ENCODE measurements at places on chromosomes 2 and 18.
A peak's percentile ranks its signal among the peaks of the same experiment; 100 is the strongest.

DNA sequence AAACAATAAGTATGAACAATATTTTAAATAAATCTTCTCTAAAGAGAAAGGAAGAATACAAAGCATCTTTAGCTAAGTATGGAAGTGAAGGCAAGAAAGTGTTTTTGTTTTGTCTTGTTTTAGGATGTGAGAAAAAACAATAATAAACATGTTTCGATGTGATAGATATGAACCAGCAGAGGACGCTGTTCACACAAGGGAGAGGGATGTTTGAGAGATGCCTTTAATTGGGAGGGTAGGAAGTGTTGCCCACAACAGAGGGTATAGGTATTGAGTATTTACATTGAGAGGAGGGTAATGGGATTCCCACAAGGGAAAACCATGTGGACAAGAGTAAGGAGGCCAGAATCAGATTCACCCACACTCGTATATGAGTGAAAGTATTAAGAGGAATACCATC, 55.1 kb downstream of the CDH19 start:
- no peak for DNase-seq

GRCh38 chr2:170812710-170813600, 3.7 kb upstream of the GAD1 start:
- peak; percentile 95 for DNase-seq

DNA sequence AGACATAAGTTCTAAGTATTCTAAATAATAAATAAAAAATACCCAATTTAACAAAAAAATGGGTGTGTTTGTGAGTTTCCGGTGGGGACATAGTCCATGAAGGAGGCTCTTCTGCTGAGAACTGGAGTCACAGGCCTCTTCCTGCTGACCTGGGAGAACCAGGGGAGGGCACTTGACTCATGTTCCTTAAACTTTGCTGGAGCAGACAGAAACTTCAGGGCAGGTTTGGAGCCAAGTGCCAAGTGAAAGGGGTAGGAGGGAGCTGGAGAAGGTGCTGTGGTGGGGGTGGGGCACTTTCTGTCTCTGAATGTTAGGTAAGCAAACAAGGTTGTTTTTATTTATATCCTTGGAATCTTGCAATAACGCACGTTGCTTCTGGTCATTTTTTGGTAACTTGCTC, 78.8 kb upstream of the TTN start:
- no peak for DNase-seq

DNA sequence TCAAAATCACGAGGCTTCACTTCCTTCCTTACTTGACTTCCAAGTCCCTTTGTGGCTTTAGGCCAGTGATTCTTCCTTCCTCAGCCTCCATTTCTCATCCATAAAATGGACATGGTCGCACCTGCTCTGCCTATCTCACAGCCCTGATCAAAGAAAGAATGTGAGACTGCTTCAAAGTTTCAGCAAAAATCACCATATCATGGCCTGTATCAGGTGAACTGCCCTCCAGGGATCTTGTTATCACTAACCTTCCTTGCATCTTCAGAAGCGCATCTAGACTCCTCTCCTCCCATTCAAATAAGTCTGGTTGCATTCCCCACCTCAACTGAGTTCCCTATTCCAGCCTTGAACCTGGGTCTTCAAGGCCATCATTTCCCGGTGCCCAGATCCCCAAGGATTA, 96.5 kb downstream of the TTC32 start:
- no peak for DNase-seq

DNA sequence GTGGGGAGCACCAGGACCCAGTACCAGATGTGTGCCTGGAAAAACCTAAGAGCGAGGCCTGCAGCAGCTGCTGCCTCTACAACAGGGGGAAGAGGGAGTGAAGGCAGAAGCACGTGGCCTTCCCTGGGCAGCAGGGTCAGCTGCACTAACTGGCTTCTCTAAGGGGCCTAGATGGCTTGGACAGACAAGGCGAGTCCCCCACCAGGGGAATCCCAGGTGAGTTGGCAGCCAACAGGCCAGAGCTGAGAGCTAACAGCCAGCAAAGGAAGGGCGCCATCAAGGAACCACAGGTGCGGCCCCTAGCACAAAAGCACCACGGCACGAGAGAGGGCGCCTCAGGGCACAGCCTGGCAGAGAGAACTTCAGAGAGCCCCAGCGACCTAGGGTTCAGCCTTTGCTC, 19.8 kb upstream of the MAL start:
- no peak for DNase-seq

GRCh38 chr2:239574054-239574433, 173.2 kb upstream of the HDAC4 start:
- DNase-seq, result no peak

- DNase-seq, result no peak
These were observed 125.8 kb upstream of the TNP1 start for GRCh38 chr2:216985658-216986141.

DNA sequence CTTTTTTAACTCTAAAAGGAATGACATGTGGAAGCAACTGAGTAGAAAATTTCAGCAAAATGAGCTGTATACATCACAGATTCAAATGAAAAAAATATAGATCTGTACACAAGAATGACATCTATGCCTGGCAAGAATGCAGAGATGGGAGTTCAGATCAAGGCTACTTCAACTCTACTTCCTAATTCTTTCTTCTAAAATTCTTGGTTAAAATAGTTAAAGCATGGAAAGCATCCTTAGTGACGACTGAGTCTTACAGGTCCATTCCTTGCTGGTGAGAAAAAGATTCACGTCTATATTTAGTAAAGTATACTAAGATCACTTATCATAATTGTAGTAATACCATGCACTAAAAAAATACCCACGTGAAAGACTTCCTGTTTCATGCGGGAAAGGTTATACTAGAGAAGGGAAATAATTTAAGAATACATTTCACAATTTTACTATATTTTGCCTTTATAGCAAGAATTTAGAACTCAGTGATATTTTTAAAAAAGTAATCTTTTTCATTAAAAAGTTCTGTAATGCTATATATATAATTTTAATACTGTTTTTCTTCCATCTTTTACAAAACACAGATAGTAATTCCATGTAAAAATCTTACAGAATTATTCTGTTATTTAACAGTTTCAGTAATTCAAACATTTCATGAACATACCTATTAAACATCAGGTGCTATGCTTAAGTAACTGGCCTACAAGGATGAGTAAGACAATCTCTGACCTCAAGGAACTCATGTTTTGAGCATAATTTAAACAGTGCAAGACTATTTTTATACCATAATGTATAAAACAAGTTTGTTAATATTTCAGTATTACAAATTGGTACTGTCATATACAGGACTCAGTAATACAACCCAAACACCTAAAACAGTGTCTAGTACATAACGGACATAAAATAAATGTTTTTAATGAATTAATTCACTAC, 159.6 kb downstream of the BAZ2B start:
- peak; percentile 15 for DNase-seq

DNA sequence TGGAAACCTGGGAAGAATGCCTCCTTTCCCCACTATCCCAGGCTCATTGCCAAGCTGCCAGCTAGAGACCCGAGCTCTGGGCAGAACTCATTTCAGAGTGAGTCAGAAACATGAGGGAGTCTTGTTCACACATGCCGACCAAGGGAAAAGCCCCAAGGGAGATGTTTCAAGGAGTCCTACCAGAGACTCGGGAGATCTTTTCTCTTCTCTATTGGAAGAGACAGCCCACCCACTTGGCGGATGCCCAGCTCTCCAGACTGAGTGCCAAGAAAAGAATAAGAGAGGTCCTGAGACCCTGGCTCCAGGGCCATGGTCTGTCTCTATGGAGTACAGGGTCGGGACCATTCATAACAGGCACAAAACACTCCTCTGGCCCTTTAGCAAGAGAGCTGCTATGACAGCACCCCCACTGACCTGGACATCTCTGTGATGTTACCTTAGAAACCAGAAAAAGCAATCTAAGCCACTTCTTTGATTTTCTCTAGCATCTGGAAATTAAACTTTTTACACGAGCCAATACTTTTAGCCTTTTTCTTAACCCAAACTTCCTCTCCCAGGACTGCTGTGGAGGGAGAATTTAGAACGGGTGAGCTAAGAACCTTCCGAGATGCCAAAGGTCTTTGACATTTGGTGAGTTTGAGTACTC, 18.5 kb upstream of the IGFBP5 start:
- DNase-seq, result peak; percentile 94

GRCh38 chr18:13577091-13577697, 149.2 kb downstream of the FAM210A start:
- DNase-seq, result peak; percentile 71

DNA sequence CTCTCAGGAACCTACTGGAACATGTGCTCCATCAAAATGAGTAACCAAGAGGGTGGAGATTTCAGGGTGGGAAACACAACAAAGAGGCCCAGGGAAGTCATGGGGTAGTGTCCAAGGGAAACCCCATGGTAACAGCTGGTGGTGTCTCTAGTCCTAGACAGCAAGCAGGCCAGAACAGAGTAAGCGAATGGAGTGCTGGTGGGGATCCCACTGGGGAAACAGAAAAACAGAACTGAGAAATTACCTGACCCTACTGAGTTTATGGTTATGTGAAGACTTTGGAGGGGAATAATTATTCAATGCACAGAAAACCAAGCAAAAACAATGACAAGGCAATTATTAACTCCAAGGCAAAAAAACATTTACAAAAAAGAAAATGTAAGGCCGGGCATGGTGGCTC, 16.9 kb downstream of the ERCC3 start:
- DNase-seq, result no peak

DNA sequence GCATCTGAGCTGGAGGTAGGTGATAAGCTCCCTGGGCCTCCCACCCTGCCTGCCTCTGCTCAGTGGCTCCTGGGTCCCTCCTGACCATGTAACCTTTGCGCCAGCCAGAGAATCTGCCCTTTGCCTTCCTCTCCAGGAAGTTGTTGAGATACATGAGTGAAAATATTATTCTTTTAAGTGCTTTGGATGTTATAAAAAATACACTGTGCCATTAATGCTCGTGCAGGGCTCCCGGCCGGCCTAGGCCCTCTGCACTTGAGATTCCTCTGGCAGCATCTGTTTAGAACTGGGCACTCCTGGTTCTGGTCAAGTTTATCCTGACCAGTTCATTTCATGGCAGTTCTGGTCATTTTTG, 18.8 kb downstream of the AGAP1 start:
- no peak for DNase-seq

GRCh38 chr2:112144966-112145365, 6.8 kb downstream of the FBLN7 start:
- DNase-seq, result peak; percentile 40

DNA sequence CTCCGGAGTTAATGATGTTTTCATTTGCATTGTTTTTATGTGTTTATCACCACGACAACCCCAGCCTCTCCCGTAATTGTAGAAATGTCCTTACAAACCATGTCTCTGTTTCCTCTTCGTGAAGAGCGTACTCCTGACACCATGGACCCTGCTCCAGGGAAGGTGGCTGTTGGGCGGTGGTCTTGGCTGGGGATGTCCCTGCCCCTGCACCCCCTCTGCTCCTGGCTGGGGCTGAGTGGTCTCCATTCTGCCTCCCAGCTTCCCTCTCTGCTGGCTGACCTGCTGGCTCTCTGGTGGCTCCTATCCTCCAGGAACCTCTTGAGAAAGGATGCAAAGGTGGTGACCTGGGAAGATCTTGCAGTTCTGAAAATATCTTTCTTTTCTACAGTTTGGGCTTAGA, 81.1 kb downstream of the ASB1 start:
- no peak for DNase-seq

DNA sequence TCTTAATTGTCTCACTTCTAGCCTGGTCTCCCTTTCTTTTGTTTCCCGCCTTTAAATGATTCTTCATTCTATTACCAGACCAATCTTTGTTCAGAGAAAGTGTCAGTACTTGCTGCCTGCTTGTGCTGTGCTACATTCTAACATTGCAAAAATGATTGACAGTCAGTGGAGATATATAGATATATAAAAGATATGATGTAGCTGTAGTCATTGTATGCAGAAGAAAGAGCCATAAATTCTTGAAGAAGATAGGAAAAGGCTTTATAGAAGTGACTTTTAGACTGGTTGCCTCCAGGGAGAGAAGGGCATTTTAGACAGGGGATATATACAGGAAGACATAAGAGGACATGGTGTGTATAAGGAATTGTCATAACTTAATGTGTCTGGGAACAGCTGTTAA, 13.6 kb downstream of the AGPS start:
- no peak for DNase-seq

DNA sequence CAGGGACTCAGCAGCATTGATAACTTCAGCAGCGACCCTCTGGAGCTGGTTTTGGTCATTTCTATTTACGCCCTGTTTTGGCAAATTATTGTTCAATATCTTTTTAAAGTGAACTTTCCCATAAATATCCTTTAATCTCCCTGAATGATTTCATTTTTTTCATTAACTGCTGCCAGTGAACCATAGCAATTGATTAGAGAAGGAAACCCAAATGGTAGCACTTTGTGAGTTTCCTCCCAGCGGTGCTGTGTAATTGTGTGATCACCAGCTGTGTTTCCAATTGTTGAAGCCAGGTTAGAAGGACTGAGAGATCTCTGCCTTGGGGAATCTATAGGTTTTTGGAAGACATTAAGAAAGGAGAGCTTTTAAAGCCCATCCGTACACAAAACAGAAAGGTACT, 16.3 kb downstream of the MAP3K20 start:
- DNase-seq, result no peak

- peak; percentile 75 for DNase-seq
These were observed 6.4 kb upstream of the FHL2 start for GRCh38 chr2:105405291-105405690.

- DNase-seq, result no peak
These were observed 17.1 kb upstream of the CAB39 start for GRCh38 chr2:230695551-230695950.

- DNase-seq, result peak; percentile 17
These were observed 36.5 kb downstream of the HS1BP3 start for GRCh38 chr2:20614201-20615067.

DNA sequence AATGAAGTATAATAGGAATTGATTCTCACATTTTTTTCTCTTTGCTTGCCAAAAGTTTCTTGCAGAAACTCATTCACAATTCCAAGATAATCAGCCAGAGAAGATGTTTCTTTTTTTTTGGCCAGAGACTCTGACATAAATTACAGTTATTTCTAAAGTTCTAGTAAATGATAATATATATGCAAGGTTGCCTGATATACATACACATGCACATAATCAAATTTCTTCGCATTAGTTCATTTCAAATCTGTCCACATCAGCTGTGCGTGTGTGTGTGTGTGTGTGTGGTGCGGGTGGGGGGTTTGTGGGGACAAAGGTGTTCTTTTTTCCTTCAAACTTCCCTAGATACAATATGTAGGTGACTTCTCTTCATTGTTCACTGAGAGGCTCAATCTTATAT, 33.2 kb downstream of the OSGEPL1 start:
- DNase-seq, result no peak

DNA sequence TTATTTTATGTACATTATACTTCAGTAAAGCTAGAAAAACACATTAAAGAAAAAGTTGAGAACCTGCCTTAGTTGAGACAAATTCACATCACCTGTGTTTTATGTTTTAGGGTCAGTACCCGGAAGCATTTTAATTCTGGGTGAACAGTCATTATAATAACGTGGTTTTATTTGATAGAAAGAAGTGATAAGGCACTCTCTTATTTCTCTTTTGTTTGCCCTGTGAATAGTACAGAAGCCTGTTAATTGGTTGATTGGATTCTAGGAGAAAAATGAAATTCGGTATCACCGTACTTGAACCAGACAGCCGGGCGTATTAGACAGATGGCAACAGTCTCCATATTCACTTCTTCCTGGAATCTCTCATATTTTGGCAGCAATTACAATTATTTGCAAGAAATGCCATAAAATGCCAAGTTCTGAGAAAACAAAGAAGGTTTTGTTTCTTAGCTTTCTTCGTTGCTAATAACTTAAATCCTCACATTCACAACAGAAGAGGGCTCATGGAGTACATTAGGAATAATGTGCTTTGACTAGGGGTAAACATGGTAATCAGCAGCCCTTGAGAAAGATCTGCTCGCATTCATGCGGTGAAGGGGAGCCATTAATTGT, 168.7 kb upstream of the RASGRP3 start:
- no peak for DNase-seq
